ENCODE measurements at places on chromosomes 5 and 9. TPM values are rescaled to one million over a fixed set of nuclear protein-coding genes. Genes with fewer than 3 reads are reported as not detected.

CMBL gene
- 2.5 TPM for total RNA-seq

TMEM232 gene
- total RNA-seq: not detected

SLC34A3 gene
- not detected for total RNA-seq

ITGA1 gene
- total RNA-seq: 15.6 TPM

PAEP gene
- total RNA-seq: not detected

IFNA21 gene
- total RNA-seq: not detected

TNFSF8 gene
- total RNA-seq: not detected

C9orf78 gene
- total RNA-seq: 31.4 TPM

CTSL gene
- 423 TPM for total RNA-seq

GRIN1 gene
- not detected for total RNA-seq

TDRD7 gene
- 4.9 TPM for total RNA-seq

SERINC5 gene
- 4.9 TPM for total RNA-seq

OLFM1 gene
- 2.7 TPM for total RNA-seq

CCL21 gene
- 1.4 TPM for total RNA-seq

PTAR1 gene
- 38.3 TPM for total RNA-seq

ADAMTSL2 gene
- 52.5 TPM for total RNA-seq

IZUMO3 gene
- total RNA-seq: not detected

PCDHB11 gene
- total RNA-seq: 0.65 TPM

ECM2 gene
- 5.8 TPM for total RNA-seq

DBN1 gene
- total RNA-seq: 139 TPM

TEX48 gene
- not detected for total RNA-seq

DMRT3 gene
- not detected for total RNA-seq

NUTM2G gene
- total RNA-seq: not detected

KIAA1958 gene
- total RNA-seq: 0.36 TPM

SMIM27 gene
- total RNA-seq: 2.9 TPM

ENHO gene
- total RNA-seq: not detected

GLDC gene
- total RNA-seq: 3.4 TPM

CAAP1 gene
- 17.2 TPM for total RNA-seq

GOLM1 gene
- total RNA-seq: 69.3 TPM

STPG3 gene
- not detected for total RNA-seq

DMXL1 gene
- 13.4 TPM for total RNA-seq

SURF4 gene
- total RNA-seq: 391 TPM

PTPN3 gene
- total RNA-seq: 3.1 TPM

SLC6A18 gene
- total RNA-seq: not detected

ZNF366 gene
- 0.49 TPM for total RNA-seq

CAMK4 gene
- total RNA-seq: 0.97 TPM

GPX3 gene
- 15.9 TPM for total RNA-seq

FREM1 gene
- 0.16 TPM for total RNA-seq

TRIM36 gene
- total RNA-seq: not detected

PRDM9 gene
- total RNA-seq: not detected

MLLT3 gene
- 14.6 TPM for total RNA-seq

SPARC gene
- total RNA-seq: 3,236 TPM

C5orf63 gene
- total RNA-seq: 1.6 TPM

LVRN gene
- total RNA-seq: 0.16 TPM

IGFBPL1 gene
- total RNA-seq: not detected

KCNT1 gene
- total RNA-seq: not detected
